SW 1271 (cell line): ENCODE measurements at places on chromosomes 11 and 22.

GRCh38 chr22:17167486-17167885 is 8.4 kb upstream of the HDHD5 start:
- no peak for DNase-seq

DNA sequence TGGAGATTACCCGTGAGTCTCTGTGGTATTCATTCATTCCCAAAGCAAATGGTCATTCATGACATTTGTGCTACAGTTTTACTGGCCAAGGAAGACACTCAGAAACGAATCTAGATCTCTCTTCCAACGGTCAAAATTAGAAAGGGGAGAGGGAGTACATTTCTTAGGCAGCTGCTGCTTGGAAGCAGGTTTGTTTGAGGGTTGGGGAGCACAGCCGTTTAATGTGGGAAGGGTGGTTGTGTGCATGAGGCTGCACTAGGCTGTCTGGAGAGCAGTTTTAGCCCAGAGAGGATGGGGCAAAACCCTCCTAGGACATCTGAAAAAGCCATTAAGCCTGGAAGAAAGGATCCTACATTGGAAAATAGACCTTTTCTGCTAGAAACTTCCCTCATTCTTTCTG is 29.7 kb upstream of the TIMP3 start:
- no peak for DNase-seq

GRCh38 chr11:61923166-61924063 is 6.0 kb upstream of the RAB3IL1 start:
- DNase-seq: no peak

GRCh38 chr22:41927813-41928212 is 1.2 kb upstream of the TNFRSF13C start:
- no peak for DNase-seq

DNA sequence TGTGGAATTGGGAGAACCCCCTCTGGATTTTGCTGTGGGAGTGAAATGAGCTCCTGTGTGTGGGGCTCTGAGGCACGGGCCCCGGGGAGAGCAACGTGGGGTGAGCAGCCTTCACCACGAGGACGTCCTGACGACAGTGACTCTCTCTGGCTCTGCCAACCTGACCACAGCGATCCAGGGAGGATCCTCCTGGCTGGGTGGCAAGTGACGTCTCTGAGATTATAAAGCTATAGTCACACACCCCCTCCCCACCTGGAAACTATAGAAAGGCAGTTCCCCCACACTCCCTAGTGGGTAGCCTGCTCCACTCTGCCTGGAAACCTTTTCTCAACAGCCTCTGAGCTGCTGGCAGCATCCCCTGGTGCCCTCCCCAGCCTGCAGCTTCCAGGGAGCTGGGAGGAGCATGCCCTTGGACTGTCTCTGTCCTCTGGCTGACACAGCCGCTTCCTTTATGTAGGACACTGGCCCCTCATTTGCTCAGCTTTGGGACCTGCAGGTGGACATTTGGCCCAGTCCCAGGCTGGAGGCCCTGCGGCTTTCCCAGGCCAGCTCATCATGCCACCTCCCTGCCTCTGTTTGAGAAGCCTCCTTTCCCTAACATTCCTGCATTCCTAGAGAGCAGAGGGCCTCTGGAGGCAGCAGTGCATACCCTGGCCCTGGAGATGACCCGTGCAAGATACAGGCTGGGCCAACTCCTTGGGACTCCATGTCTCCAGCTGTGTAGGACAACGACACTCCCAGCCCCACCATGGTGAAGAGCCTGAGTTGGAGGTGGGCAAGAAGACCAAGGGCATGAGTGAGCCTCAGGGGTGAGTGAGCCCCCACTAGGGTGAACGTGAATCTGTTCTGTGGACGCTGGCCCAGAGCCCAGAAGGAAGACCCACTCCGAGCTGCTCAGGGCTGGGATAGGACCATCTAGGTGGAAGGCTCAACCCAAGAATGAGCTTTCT is 314.0 kb downstream of the NTM start:
- DNase-seq: no peak

DNA sequence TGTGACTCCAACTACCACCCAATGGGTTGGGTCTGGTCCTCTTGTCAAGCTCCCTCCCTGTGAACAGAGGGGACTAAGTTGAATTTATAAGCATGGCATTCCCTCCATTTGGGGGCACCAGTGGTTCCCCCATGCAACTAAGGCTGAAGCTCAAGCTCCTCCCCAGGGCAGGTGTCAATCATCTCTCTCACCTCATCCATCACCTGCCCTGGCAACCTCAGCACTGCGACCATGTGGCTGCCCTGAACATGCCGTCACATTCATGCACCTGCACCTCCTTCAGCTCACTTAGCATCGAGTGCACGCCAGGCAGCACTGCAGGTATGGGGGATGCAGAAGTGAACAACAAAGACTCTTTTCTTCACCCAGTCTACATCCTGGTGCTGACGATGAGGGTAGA is 799.3 kb downstream of the TBC1D22A start:
- DNase-seq: no peak

- no peak for DNase-seq
Observed at GRCh38 chr11:107078375-107078774, 60.1 kb upstream of the GUCY1A2 start.

DNA sequence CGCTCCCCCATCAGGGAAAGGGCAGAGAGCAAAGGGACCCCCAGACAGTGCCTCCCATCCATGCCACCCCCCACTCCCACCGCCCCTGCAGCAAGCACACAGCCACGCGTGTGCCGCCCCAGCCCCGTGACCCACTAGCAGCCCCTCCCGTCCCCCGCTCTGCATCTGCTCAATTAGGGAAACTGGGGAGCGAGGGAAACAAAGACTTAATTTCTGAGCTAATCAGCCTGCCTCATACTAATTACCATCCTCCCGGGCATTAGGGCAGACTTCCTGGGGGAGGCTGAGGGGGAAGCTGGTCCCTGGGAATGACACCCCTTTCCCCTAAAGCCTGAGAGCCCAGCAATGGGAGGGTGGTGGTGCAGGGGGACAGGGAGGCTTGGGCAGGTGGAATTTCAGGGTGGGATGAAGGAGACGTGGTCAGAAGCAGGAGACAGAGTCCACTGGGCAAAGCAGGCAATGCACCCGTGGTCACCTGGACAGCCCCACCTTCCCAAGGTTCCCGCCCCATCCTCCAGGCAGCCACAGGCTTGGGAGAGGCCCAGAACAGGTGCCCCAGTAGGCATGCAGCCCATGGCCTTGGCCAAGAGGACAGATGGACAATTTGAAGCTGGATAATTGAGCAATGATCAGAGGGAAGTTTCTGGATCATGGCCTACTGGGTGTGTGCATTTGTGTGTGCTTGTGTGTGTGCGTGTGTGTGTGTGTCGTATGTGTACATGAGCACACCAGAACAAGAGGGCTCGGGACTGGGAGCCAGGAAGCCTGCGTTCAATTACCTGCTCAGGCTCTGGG is 20.6 kb downstream of the ELFN2 start:
- no peak for DNase-seq

DNA sequence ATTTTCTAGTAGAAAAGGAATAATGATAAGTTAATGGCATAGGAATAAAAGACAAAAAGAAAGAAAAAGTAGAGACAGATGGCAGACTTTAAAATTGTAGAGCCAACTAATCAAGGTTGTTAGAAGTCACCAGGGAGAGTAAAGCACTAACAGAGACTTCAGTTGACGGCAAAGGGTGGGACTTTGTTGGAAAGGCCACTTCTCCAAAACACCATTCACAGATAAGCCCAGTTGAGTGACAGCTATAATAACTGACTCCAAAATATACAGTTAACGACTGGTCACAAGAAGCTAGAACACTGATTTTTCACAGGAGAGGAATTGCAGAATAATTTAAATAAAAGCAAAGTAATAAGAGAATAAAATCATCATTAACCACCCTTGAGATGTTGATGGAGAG is 16.0 kb upstream of the SOX6 start:
- DNase-seq: no peak

- DNase-seq: no peak
Observed at GRCh38 chr11:61683961-61684869, 4.0 kb downstream of the DAGLA start.

DNA sequence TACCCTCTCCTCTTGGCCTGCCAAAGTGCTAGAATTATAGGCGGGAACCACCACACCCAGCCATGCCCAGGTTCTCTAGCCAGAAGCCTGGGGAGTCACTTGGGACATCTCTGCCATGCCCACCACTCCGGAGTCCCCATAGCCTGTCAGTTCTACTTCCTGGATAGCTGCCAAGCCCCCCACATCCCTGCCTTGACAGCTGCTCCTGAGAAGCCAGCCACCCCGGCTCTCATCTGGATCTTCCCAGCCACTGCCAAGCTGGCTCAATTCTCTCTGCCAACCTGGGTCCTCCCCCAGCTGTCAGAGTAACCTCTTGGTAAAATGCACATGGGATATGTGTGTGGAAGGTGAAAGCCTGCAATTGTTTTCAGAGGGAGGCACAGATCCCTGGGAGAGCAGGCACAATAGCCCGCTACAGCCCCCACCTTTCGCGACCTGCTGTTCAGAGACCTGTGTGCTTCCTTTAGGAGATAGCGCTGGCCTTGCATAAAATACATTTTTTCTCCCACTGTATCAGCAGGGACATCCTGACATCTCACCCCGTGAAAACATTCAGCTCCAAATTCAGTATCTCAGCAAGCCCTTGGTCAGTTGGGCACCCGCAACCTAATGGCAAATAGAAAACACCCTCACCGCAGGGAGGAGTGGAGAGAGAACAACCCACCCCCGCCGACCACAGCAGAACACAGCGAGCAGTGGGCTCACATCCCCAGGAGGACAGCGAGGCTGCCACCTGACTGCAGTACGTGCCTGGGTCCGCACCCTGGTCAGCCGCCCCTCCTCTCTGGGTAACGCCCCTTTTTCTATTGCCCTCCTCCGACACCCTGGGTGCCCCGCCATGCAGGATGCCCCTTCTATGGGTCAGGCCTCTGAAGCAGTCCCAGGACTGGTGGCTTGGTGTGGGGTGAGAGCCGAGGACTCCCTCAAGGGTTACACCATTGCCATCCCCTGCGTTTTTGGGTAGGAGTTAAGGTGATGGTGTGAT is 1342.2 kb downstream of the BRD1 start:
- DNase-seq: no peak

DNA sequence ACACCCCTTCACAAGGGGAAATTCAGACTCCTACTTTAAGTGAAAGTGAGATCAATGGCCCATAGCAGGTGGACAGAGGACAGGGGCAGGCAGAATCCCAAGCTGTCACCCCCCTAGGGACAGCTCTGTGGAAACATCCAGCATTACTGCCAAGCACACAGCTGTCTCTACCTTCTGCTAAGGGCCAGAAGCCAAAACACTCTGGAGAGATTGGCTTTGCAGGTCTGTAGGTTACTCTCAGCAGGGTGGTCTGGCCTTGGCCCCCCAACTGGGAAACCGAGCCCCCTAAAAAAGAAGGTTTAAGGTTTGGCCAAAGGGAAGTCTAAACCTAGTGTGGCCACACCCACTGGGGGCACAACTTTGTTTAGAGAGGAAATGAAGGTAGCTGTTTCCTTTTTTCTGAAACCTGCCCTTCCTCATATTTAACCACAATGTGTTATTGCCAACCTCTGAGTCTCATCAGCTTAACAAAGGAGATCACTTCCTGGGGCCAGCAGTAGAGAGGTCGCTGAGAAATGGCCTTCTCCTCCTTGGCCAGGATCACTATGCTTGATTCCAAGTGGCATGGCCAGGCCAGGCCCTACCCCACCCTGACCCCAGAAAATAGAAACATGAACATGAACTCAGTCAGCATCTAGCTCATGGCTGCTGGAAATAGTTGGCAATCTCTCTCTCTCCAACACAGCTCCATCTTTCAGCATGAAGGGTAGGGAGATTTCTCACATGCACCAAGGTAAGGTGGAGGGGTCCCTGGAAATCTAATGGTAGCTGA is 25.9 kb upstream of the SCARF2 start:
- no peak for DNase-seq

GRCh38 chr22:46444390-46444854 is 93.0 kb downstream of the CELSR1 start:
- DNase-seq: no peak

- DNase-seq: no peak
Observed at GRCh38 chr11:16469968-16470367, 113.6 kb upstream of the SOX6 start.

GRCh38 chr11:99311870-99312269 is 291.1 kb downstream of the CNTN5 start:
- no peak for DNase-seq

DNA sequence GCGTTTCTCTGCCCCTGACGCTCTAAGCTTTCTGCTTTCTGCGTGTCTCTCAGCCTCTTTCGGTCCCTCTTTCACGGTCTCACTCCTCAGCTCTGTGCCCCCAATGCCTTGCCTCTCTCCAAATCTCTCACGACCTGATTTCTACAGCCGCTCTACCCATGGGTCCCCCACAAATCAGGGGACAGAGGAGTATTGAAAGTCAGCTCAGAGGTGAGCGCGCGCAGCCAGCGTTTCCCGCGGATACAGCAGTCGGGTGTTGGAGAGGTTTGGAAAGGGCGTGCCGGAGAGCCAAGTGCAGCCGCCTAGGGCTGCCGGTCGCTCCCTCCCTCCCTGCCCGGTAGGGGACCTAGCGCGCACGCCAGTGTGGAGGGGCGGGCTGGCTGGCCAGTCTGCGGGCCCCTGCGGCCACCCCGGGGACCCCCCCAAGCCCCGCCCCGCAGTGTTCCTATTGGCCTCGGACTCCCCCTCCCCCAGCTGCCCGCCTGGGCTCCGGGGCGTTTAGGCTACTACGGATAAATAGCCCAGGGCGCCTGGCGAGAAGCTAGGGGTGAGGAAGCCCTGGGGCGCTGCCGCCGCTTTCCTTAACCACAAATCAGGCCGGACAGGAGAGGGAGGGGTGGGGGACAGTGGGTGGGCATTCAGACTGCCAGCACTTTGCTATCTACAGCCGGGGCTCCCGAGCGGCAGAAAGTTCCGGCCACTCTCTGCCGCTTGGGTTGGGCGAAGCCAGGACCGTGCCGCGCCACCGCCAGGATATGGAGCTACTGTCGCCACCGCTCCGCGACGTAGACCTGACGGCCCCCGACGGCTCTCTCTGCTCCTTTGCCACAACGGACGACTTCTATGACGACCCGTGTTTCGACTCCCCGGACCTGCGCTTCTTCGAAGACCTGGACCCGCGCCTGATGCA is at the start of gene MYOD1:
Gene MYOD1, plus strand, starts transcription at position 544 of the 910 bp plus-strand sequence. Its CDS starts 212 bp downstream, at position 756.
- no peak for DNase-seq

DNA sequence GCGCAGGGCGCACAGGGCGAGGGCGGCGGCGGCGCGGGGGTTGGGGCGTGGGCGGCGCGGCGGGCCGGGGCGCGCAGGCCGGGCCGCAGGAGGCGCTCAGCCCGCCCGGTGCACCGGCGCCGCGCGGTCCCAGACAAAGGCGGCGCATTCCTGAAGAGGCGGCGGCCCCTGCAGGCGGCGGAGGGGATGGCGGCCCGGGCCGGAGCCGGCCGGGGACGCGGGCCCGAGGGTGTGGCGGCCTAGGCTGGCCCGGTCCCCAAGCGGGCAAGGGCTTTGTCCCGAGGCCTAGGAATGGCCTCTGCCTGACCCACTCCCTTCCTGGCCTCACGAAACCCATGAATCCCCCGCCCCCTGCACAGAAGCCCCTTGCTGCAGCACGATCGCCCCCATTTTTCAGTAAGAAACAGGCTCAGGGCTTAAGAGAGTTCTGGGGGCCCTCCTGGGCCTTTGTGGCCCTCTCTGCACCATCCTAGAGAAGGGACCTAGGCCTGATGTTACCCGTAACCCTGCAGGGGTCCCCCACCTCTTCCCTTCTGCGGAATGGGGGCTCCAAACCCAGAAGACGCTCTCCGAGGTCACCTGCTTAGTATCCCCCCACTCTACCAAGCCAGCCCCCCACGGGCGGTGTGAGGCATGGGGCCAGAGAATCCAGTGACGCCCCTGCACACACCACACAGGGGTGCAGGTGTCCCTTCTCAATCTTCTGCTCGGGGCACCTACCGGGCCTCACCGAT is at the start of gene RTN4R:
Gene RTN4R, minus strand, starts transcription at position 40 of the 734 bp plus-strand sequence. CDS start 226 bp downstream, outside the sequence.
- peak; percentile 15 for DNase-seq

- no peak for DNase-seq
Observed at GRCh38 chr11:76174330-76174729, 32.0 kb downstream of the WNT11 start.

- no peak for DNase-seq
Observed at GRCh38 chr11:34636127-34636526, 15.2 kb downstream of the EHF start.
